ENCODE measurements at places on chromosomes 3 and 15. TPM values are rescaled to one million over a fixed set of nuclear protein-coding genes. Genes with fewer than 3 reads are reported as not detected.

GRCh38 chr3:56424336-56424735, 43.9 kb downstream of the ERC2 start:
- no peak for DNase-seq

- peak; percentile 51 for DNase-seq
These were observed 110.0 kb downstream of the AQP9 start for GRCh38 chr15:58247855-58248842.

DNA sequence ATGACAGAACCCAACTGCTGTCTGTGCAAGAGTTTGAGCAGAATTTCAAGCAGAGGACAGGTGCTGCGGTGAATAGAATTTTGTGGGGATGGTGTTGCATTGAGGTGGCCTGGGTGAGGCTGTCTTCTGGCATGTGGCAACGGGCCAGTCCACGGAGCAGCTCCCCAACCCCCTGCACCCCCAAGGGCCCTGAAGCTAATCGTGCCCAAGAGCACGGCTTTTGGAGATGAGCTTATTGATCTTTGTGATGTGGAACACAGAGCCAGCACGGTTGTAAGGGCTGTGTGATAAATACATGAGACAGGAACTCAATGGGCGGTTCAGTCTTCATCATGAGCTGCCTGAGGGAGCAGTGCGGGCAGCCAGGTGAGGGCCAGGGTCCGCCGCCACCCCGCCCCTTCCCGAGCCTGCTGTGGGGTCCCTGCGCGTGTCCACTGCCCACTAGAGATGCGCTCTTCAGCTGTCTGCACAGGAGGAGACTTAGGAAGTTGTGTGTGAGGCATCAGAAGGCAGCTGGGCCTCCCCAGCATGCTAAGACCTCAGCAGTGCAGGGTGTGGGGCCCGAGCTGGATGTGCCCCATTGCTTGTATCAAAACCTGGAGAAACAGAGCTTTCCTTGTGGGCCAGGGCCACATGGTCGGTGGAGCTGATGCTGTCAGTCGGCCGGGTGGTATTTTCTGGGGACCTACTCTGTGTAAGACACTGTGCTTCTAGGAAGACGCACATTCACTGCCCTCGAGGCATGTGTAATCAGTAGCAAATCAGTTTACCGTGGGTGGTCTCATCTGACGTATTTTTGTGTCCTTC, 90.5 kb downstream of the CHRNA7 start:
- DNase-seq = no peak

DNA sequence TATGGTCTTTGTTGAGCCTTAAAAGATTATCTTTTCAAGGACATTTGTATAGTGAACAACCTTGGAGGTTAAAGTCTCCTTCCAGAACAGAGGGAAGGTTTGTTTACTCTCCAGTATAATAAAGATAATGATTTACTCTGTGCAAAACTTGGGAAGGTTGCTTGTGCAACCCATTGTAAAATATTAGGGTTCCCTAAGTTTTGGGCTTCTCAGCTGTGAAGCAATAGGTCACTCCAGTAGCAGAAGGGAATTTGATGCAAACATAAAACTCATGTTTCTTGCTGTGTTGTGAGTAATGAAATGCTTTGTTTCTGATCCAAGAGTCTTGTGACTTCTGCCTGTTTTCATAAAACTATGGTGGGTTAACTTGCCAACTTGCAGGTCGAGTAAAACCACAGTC, 177.5 kb downstream of the SUCNR1 start:
- no peak for DNase-seq

DNA sequence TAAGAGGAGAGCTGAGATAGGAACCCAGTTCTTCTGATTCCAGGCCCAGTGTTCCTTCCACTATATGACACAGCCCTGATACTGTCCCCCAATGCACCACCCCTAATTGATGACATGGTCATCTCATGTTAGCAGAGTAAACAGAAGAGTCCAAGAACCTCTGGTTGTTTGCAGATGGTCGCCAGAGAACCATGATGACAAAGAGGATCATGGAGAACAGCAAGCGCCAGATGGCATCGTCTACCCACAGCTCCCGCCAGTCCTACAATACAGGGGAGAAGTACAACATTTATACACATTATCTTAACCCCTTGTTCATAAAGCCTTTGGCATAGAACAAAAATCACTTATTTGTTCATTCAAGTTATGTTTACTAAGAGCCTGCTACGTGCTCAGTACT, 18.5 kb upstream of the VPS39 start:
- DNase-seq = no peak

DNA sequence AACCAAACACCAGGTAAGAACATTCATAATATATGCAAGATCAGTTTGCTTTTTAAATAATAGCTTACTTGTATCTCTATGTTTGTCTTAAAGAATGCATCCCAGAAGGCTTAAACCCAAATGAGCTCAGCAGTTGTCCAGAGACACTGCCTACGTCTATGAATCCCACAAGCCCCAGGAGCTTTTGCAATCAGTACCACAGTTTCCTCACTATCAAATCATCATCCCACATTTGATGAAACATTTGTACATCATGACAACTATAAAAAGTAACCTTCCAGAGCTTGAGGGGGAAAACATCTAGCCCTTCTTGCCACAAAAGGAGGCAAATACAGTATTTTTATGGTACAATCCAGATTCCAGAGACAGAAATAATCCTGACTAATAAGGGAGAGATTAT, 63.7 kb downstream of the ATP8B4 start:
- DNase-seq = no peak

GRCh38 chr3:136802481-136802996, 16.4 kb upstream of the SLC35G2 start:
- DNase-seq = no peak

DNA sequence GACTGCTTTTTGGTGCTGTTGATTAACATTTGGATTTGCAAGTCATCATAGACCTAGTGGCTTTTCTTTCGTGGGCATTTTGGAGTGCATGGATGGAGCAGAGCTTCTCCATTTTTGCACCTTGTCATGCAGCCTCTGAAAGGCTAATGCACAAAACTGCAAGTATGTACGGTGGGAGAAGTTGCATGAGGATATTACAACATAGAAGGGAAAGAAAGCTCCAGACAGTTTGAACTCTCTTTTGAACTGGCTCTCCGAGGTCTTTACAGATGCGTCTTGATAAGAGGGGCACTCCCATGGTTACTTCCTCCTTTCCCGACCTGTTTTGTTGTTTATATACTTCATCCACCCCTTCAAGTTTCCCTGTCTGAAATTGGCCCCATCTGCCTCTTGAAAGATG, 147.1 kb upstream of the GBE1 start:
- DNase-seq = no peak

GRCh38 chr3:23263796-23264195, 60.7 kb downstream of the UBE2E2 start:
- no peak for DNase-seq

DNA sequence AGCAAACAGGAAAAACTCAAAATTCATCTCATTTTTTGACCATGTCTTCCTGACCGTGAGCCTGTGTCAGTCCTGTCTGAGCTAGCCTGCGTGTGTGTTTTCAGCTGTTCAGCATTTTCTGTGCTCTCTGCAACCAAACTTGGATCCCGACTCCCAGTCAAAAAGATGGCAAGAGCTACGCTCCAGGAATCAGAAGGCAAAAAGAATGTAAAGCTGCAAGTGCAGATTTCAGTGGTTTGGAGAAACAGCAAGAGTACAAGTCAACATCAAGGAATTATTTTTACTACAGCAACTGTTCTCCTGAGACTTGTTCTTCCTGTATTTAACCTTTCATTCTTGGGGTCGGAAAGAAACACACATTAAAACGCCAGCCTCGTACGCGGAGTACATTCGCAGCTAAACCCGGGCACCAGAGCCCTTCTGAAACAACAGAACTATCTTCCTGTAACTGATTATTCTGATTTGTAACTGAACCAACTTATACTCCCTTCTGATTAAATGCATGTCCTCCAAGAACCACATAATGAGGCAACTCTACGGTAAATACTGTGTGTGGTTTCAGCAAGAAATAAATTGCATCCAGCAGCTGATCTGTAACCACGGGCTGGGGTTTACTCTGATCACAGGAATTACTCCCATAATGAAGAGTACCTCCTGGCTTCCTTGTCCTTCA, 107.4 kb downstream of the LRIG1 start:
- DNase-seq = no peak

GRCh38 chr3:48428572-48429316, 1.1 kb downstream of the PLXNB1 start:
- no peak for DNase-seq

- DNase-seq = no peak
These were observed 27.2 kb downstream of the MRPL46 start for GRCh38 chr15:88440021-88440420.

DNA sequence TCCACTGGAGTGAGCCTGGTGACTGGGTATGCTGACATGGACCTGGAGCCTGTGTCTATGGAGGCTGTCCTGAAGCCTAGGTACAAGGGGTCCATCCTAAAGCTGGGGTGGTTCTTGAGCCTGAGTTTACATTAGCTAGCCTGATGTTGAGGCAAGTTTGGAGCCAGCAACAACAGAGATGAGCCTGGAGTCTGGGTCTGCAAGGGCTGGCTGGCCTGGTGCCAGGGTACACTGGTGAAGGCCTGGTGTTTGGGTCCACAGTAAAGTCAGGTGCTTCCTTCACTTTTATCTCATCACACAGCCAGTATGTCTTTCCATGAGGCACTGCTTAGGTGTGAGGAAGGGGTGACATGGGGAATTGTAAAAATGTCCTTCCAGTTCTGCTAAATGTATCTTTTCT, 49.5 kb downstream of the TP63 start:
- no peak for DNase-seq

GRCh38 chr3:39407259-39407629, 724 bp downstream of the RPSA start:
- no peak for DNase-seq

- no peak for DNase-seq
These were observed 51.3 kb downstream of the DRD3 start for GRCh38 chr3:114127517-114127916.

DNA sequence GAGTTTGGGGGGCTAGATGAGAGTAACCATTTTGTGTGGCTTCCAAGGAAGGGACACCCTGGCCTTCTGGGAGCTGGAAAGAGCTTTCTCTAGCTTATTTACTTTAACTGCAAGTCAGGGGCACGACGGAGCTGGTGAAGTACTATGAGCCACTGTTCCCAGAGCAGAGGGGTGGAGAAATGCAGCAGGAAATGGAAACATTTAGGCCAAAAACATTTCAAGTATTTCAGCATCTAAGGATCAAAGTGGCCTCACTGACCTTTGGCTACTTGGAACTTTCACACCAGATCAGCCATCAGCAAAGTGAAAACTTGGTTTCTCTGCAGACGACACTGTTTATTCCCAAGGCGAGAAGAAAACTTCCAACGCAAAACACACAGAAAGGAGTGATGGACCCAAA, 7.9 kb downstream of the DGKG start:
- DNase-seq = no peak

GRCh38 chr15:92915766-92916435, 15.8 kb downstream of the CHD2 start:
- no peak for DNase-seq

DNA sequence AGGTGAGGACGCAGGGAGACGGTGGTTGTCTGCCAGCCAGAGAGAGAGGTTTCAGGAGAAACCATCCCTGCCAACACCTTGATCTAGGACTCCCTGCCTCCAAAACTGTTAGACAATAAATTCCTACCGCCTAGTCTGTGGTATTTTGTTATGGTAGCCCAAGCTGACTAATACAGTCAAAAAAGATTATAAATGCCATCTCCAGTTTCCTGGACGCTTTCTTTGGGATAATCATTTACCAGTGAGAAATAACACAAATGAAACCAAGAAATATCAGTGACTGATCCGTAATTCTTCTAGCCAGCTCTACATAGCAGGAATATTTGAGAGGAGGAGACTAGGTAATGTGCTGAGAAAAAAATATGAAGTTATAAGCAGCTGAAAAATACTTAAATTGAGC, 707.8 kb upstream of the LMCD1 start:
- DNase-seq = no peak

DNA sequence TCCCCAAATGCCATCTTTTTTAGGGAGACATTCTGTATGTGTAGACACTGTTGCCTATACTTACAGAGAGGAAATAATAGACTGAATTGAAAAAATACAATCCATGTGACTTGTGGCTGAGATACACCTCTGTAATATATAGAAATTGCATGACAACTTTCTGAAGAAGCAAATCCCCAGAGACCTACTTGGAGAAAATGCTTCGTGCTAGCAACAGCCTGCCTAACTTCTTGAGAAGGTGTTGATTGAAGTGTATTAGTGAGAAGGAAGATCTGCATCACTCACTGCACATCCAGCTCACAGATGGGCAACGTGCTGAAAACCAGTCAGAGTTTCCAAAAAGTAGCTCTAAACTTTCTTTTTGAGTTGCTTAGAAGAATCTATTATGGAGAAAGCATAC, 404.1 kb downstream of the EPHB1 start:
- no peak for DNase-seq

- DNase-seq = no peak
These were observed 21.8 kb upstream of the RBP1 start for GRCh38 chr3:139561255-139561817.

- no peak for DNase-seq
These were observed 24.8 kb downstream of the GABRR3 start for GRCh38 chr3:98010194-98010882.

DNA sequence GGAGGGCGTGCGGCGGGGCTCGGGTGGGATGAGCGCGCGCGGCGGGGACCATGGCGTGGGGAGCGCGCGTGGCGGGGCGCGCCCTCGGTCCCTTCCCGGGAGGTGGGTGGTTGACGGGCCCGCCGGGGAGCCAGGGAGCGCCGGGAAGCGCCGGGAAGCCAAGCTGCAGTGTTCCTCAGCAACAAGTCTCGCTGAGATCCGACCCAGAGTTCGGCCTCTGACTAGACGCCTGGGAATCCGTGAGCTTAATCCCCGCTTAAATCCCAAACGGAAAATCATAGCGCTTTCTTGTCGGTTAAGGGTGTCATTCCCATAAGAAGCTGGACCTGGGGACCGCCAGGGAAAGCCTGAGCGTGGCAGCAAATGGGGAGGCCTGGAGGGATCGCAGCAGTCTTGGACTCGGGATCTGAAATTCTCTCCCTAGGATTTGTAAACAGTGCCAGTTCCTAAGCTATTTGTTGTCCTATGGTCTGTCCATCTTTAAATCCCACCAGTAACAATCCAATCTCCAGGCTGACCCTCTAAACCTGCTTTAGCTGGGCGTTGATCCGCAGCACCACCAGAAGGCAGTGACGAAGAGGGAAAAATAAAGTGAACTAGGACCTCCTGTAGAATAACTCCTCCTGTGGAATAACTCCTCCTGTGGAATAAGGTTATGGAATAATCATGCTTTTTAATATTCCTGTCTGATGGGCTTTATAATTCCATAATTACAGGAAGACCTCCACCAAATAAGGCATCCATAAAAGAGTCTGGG, 570 bp upstream of the NEDD4 start:
- no peak for DNase-seq

The SCAANT1 gene
- total RNA-seq = not detected

The C3orf22 gene
- total RNA-seq = not detected

The MYH15 gene
- total RNA-seq = not detected

The TERC gene
- 126 TPM for total RNA-seq

The CIDEC gene
- total RNA-seq = 2.6 TPM

The BFSP2 gene
- total RNA-seq = not detected

The PTH1R gene
- 5.6 TPM for total RNA-seq

The ZNF621 gene
- total RNA-seq = 27.1 TPM

The TUSC7 gene
- total RNA-seq = not detected

The FBXL22 gene
- total RNA-seq = 21.2 TPM

The TLR9 gene
- total RNA-seq = not detected

The VEPH1 gene
- total RNA-seq = not detected

The HIGD2B gene
- not detected for total RNA-seq

The ZPLD1 gene
- total RNA-seq = not detected

The ASB14 gene
- total RNA-seq = not detected
